Right lobe of liver (tissue), 6 donors: ENCODE measurements at places on chromosomes 3 and 15. TPM values are rescaled to one million over a fixed set of nuclear protein-coding genes. Genes with fewer than 3 reads are reported as not detected.

SPATA12 gene
- not detected for total RNA-seq

CTXN2 gene
- not detected for total RNA-seq

DNAH1 gene
- total RNA-seq = 5.6 TPM

SEMA3G gene
- 0.88 TPM for total RNA-seq

CELSR3 gene
- 0.50 TPM for total RNA-seq

PP2D1 gene
- total RNA-seq = not detected
